ENCODE measurements at places on chromosomes 16 and 17.

GRCh38 chr16:28554634-28555423 lies 1.1 kb downstream of the SGF29 start:
- no peak for DNase-seq

GRCh38 chr16:30778549-30779244 lies 8.3 kb downstream of the ZNF629 start:
- no peak for DNase-seq

GRCh38 chr17:9671559-9671958 lies 26.2 kb downstream of the USP43 start:
- DNase-seq = no peak

- DNase-seq = no peak
These were observed 9.7 kb upstream of the CYLD start for GRCh38 chr16:50731989-50732832.

DNA sequence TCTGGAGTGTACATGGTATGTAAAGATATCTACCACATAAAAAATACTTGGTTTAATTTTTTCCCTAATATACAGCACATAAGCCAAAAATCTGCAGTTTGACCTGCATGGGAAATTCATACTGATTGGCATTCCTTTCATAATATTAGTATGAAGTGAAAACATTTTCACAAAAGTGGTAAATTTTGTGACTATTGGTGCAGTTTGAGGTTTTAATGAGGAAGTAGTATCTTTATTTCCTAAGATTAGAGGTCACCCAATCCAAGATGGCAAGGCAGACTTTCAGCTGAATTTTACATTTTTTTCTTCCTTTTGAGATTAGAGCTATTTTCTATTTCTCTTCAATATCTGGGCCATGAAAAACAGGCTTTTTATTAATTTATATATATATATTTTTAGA lies 21.2 kb downstream of the METTL9 start:
- DNase-seq = no peak

- no peak for DNase-seq
These were observed 171.1 kb downstream of the SNX29 start for GRCh38 chr16:12147681-12148080.

GRCh38 chr16:48629016-48629415 lies 19.0 kb upstream of the N4BP1 start:
- no peak for DNase-seq

All from GM13977 (cell line).